Activated CD4-positive, alpha-beta T cell treated with anti-CD3 and anti-CD28 coated beads, Interleukin-2, amount 10 ng/mL, durations not matched to agents 7 days and 5 days (primary cell): ENCODE measurements at places on chromosomes 2 and 18.
A peak's percentile ranks its signal among the peaks of the same experiment; 100 is the strongest.

DNA sequence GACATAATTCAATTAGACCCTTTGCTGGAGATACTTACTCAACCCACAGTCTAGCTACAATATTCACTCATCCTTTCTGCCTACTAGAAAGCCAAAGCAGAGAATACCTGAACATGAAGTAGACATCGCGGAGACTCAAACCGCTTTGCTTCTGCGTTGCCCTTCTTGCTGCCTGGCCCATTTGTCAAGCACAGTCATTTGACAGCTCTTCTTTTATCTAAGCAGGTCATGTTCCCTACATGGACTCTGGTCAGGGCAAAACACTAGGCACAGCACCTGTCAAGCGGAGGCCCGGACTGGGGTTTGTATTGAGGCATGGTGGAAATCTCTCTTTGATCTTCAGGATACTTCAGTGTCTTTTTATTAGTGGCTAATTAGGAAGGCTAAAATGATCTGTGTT, 89.7 kb downstream of the FARSB start:
- no peak for DNase-seq

DNA sequence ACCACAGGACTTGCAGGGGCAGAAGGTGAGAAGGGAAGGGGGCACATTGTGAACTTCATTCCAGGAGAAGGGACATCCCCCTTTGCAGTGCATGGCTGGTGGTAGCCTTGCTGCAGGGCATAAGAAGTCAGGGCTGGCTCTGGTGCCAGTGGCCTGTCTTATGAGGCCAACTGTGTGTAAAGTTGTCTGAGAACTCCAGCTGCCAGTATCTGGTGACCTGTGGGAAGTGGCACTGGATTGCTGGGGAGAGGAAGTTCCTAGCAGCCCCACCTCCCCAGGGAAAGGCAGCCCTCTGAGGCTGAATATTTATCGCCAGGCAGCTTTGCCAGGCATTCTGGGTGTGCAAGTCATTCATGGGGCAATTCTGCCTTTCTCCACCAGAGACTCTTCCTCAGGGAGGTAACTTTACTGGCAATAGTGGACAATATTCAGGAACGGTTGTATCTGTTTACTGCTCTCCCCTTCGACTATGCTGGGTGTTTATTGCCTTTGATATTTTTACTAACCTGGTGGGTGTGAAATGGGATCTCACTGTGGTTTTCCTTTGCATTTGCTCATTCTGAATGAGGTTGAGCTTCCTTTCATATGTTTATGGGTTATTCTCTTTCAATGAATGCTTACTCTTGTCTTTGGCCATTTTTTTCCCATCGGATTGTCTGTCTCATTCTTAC, 12.3 kb downstream of the TRPM8 start:
- no peak for DNase-seq

- no peak for DNase-seq
Measured at GRCh38 chr2:10283106-10284062, 19.3 kb upstream of the HPCAL1 start.

GRCh38 chr2:226882606-226883005, 46.8 kb downstream of the RHBDD1 start:
- DNase-seq, result no peak

DNA sequence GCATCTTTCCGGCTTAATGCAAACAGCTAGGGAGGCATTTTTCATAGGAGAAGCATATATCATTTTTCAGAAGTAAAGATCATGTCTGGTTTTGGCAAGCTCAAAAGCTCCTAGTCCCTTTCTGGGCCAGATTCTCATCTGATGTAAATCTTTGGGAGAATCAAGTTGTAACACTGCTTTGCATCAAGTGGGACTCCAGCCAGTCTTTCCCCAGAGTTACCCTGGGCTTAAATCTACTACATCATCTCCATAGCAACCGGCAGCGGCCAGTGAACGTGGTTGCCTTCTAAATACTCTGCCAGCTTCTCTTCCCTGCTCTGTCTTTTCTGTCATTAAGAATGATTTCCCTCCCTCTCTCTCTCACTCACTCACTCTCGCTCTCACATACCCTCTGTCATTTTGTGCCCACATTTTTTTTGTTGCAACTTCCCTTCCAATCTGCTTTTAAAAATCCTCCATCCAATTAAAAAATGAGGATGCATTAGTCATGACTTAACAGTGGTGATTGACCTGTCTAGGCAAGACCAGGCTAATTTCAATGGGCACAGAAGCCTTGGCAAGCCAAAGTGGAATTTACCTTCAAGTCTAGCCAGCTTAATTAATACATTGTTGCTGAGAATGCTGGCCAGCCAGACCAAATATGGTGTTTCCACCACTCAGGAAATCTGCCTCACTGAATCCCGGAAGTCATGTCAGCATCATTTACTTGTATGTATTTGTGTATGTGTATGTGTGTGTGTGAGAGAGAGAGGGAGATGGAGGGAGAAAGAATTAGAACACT, 93.0 kb downstream of the NRP2 start:
- DNase-seq, result no peak

GRCh38 chr2:129695496-129695895, 284.0 kb upstream of the RAB6C start:
- no peak for DNase-seq

DNA sequence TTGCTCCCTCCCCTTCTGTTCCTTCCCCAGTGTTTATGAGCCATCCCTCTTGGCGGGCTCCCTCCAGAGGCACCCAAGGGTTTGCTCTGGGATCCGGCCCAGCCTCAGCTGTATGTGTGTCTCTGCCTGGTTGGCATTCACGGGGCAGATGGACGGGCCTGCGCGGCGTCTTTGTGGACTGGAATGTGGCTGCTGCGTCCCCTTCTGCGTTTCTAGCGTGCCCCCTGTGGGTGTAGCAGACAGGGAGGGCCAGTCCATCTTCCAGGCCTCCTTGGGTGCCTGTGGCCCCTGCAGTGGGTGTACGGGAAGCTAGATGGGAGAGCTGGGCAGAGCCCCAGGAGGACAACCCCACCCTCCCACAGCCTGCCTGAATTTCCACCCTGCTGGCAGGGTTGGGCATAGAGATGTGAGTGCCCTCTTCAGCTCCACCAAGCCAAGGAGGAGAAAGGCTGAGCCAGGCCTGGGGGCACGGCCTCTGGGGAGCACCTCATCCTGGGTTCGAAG, 15.7 kb downstream of the GPC1 start:
- no peak for DNase-seq

DNA sequence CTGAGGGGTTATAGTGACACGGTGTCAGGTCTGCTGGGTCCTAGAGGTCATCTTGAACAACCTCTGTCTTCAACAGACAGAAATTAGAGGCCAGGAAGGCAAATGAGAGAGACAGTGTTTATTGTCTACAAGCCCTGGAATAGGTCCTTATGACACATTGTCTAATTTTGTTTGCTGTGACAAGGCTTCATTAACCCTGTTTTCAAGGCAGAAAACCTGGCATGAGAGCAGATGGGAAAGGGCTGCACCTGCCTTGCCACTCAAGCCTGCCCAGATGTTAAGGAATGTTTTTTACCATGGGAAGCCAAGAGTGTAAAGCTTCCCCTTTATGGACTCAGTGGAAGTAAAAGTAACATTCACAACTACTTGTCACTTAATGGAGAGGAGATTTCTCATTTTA, 275.3 kb downstream of the KCNS3 start:
- DNase-seq, result no peak

DNA sequence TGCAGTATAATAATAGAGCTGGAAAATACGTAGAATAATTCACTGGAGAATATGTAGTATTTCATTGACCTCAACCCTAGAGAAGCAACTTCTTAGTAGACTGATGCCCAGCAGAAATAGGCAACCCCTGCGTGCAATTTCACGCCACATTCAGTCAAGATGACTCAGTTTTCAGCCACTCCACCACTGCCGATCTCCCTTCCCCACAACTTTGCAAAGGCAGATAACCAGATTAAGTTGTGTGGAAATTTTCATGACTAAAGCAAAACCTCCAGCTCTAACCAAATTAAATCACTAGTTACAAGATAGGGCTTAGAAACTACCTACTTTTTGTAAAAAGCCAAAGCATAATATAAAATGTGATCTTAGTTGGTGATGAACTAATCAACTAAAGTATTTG, 63.3 kb upstream of the STK17B start:
- peak; percentile 58 for DNase-seq

DNA sequence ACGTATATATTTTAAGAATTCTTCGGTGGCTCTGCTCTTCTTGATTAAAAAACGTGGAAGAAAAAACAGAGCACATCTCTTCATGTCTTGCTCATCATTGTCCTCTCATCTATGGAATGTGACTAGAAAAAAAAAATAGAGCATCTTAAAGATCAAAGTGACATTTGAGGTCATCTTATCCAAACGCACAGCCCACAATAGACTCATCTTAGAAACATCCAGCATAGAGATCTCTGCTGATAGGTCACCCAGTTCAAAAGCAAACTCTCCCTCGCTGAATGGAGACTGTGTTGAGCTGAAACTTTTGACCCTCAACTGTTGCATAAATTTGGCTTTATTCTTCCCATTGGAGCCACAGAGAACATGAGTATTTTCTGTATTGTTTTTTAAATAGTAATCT, 65.2 kb downstream of the CMPK2 start:
- no peak for DNase-seq

- DNase-seq, result no peak
Measured at GRCh38 chr18:36075862-36076587, 8.7 kb upstream of the RPRD1A start.

DNA sequence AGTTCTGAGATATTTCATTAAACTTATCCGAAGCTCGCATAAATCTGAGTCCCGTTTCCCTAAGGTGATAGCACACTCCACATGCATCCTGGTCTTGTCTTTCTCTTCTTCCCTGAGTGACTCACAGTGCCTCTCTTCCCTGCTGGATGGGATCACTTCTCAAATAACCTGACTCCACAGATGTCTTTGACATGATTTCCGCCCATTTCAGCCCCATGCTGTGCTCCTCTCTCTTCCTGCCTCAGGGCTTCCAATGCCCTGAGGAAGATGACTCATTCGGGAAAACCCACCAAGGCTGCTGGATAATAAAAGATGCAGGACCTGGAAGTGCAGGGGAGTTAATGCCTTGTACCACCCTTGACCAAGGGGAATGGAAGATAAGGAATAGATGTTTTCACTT, 441.7 kb upstream of the SOX11 start:
- no peak for DNase-seq

DNA sequence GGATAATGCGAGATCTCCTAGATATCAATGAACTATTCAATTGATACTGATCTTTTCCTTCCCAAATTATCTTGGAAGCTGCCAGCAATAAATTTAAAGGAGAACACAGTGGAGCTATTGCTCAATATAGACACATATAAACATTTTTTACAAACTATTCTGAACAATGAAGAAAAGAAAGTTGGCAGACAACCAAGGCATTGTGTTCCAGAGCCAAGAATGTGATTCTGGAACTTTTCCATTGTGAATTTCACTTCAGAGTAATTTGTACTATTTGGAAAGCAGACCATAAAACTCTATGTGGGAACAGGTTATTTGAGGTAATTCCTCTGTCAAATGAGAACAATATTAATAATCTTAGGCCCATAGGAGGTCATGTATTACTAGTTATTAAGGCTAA, 588.2 kb downstream of the IRS1 start:
- DNase-seq, result no peak

DNA sequence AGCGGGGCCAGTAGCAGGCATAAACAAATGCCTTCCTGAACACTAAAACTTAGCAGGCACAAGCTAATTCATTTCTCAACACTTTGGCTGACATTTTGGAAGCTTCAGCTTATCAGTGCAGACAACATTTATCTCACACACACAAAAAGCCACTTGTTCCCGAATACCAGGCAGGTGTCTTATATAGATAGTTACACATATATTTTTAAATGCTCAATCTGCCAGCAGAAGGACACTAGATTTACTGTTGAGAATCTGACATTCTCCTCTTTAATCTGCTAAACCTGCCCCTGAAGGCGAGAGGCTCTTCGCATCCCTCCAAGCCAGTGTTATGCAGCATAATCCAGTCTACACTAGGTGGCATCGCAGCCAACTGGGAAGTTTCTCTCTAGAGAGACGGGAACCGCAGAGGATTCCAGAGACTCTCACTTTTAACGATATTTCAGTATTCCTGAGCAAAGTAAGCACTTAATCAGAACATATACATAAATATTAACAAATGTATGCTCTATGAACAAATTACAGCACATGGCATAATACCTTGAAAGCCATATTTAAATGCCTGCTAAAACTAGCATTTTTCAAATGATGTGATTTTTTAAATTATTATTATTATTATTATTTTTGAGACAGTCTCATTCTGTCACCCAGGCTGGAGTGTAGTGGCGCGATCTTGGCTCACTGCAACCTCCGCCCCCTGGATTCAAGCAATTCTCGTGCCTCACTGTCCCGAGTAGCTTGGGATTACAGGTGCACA, 90.2 kb upstream of the SCG2 start:
- no peak for DNase-seq

DNA sequence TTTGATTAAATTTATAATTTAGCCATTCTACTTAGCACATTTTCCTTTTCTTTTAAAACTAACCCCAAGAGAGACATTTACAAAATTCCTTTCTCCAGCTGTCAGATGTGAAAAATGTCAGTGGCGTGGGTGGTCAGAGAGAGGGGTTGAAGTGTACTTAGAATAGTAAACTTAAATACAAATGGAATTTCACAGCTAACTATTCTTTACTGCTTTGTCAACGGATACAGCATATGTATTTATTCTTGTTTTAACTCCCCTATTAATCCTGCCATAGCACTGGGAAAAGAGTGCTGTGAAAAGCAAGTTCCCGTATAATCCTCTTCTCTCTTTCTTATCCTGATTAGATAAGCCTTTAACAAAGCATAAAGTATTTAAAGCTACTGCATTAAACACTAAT, 191.4 kb upstream of the CHAC2 start:
- no peak for DNase-seq

GRCh38 chr18:72543357-72544055, 636 bp downstream of the CBLN2 start:
- no peak for DNase-seq

DNA sequence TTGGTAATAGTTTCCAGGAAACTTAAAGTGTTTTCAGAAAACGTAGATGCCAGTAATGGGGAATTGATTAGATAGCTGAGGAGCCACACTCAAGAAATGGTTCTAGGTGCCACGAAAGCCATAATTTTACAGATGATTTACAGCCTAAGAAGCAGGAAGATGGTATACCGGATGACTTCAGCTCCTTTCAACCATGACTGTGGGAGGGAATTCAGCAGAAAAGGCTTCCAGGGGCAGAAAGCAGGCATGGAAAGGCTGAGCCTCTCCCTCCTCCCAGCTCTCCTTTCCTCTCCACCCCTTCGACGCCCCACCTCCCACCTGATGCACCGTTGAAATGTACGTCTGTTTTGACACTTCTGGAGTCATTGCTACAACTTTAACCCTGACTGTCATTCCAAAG, 68.6 kb upstream of the SMIM21 start:
- no peak for DNase-seq
